Naive B cell (primary cell): ENCODE measurements at places on chromosomes 11 and 22.

GRCh38 chr11:7555052-7555699, 41.4 kb downstream of the PPFIBP2 start:
- DNase-seq: no peak

DNA sequence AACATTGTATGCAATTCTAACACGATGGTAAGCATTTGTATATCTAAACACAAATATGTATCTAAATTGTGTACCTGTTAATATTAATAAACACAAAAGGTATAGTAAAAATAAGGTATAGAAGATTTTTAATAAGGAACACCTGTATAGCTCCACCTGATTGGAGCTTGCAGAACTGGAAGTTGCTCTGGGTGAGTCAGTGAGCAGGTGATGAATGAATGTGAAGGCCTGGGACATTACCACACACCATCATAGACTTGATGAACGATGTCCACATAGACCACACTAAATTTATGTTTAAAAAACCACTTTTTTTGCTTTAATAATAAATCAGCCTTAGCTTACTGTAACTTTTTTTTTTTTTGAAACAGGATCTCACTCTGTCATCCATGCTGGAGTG, 97.6 kb upstream of the CLMP start:
- no peak for DNase-seq

DNA sequence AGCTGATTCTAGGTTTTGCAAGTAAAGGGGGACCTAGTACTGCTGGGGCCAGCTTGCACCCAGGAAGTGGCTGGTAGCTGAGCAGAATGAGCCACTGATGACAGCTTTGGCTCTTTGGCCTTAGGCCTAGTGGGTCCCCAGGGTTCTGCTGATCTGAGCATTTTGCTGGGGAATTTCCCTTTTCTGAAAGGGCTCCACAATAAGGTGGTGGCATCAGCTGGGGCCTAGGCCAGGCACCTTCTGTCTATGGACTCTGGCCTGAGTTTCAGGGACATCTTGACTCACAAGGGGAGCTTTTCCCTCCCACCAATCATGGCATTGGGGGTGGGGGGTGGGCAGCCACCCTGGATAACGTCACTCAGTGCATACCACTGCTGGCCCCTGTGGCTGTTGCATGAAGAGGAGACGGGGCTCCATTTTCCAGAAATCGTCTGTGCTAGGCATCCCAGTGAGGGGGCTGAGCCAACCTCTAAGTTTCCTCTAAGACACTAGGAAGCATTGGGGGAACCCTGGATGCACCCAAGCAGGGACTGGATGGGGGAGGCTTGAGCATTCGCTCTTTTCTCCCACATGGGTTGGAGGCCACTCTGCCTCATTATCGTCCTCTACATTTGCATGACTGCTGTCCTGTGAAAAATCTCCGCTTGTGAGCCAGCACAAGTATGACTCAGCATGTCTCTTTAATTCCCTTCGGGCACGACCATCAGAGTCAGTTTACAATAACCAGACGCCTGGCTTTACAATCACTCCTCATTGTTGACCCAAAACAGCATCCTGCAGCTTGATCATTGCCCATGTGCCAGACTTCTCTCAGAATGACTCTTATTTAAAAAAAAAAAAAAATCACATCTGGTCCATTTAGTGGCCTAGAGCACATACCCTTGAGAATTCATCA, 145.0 kb upstream of the THY1 start:
- no peak for DNase-seq

GRCh38 chr22:34111210-34111824, 191.0 kb upstream of the LARGE1 start:
- DNase-seq: peak; percentile 37

- no peak for DNase-seq
Measured at GRCh38 chr22:26687439-26687838, 30.1 kb downstream of the MIAT start.
